CD14-positive monocyte (primary cell): ENCODE measurements at places on chromosomes 3 and 15.

GRCh38 chr3:191340966-191341365, 10.6 kb upstream of the UTS2B start:
- DNase-seq: no peak
- H3K4me1 ChIP-seq: no peaks in the 10 kb centered on the region
- no peak overlapping the region for H3K27ac ChIP-seq

- no peaks in the 10 kb centered on the region for H3K4me1 ChIP-seq
- H3K27ac ChIP-seq: no peak overlapping the region
- H3K36me3 ChIP-seq: peaks cover 10% of the 10 kb centered on the region
- H3K27me3 ChIP-seq: no peaks in the 10 kb centered on the region
- no peak for DNase-seq
These were observed 47.5 kb downstream of the NMD3 start for GRCh38 chr3:161268601-161269000.

GRCh38 chr15:88181613-88182012, 74.9 kb downstream of the NTRK3 start:
- no peak overlapping the region for H3K4me3 ChIP-seq
- no peaks in the 10 kb centered on the region for H3K27me3 ChIP-seq

- peak overlapping the region; percentile 83 for H3K4me3 ChIP-seq
- H3K4me1 ChIP-seq: peaks cover 99% of the 10 kb centered on the region
- no peaks in the 10 kb centered on the region for H3K27me3 ChIP-seq
- no peaks in the 10 kb centered on the region for H3K36me3 ChIP-seq
- DNase-seq: peak; percentile 94
These were observed 13.1 kb upstream of the USP3 start for GRCh38 chr15:63491116-63491827.

DNA sequence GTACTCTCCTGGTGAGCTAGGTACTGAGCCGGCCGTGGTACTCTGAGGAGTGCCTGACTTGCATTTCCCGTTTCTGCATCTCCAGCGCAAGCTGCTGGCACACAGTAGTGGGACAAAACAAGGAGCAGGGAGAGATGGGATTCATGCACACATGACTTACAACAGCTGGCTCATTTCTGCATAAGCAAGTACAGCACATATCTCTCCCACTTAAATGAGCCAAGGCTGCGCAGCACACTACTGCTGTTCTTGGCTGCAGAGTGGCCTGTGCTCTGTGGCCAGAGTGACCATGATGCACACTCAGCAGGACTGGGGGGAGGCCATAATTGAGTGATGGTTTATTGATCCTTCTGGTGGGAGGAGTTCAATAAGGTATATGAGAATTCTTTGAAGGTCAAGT, 59.2 kb upstream of the ABHD17C start:
- no peaks in the 10 kb centered on the region for H3K4me1 ChIP-seq
- DNase-seq: no peak
- H3K27me3 ChIP-seq: no peaks in the 10 kb centered on the region
- no peaks in the 10 kb centered on the region for H3K36me3 ChIP-seq

- no peak overlapping the region for H3K4me3 ChIP-seq
- H3K4me1 ChIP-seq: no peaks in the 10 kb centered on the region
- no peak overlapping the region for H3K27ac ChIP-seq
- peaks cover 2% of the 10 kb centered on the region for H3K27me3 ChIP-seq
- no peak for DNase-seq
- H3K36me3 ChIP-seq: no peaks in the 10 kb centered on the region
These were observed 241.1 kb upstream of the ICE2 start for GRCh38 chr15:60720086-60720485.

DNA sequence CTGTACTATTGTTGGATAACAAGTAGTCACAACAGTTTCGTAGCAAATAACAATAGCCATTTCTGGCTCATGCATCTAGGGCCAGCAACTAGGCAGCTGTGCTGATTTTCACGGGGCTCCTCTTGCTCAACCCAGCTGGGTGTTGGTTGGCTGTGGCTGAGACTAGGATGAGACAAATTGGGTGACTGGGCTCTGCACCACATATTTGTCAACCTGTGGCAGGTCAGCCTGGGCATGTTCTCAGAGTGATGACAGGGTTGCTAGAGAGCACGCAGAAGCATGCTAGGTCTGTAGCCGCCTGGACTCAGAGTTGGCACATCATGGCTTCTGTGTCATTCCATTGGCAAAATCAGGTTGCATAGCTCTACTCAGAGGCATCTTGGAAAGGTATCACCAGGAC, 175.9 kb downstream of the OTOL1 start:
- H3K4me3 ChIP-seq: no peak overlapping the region
- H3K4me1 ChIP-seq: no peaks in the 10 kb centered on the region
- H3K27me3 ChIP-seq: no peaks in the 10 kb centered on the region
- DNase-seq: no peak
- H3K27ac ChIP-seq: no peak overlapping the region

GRCh38 chr3:195182470-195182795, 88.5 kb downstream of the XXYLT1 start:
- H3K27ac ChIP-seq: no peak overlapping the region
- no peaks in the 10 kb centered on the region for H3K27me3 ChIP-seq
- peaks cover 35% of the 10 kb centered on the region for H3K4me1 ChIP-seq
- no peaks in the 10 kb centered on the region for H3K36me3 ChIP-seq

GRCh38 chr3:122132949-122133540, 50.4 kb upstream of the CASR start:
- H3K27me3 ChIP-seq: no peaks in the 10 kb centered on the region
- no peaks in the 10 kb centered on the region for H3K4me1 ChIP-seq
- no peak overlapping the region for H3K27ac ChIP-seq
- no peaks in the 10 kb centered on the region for H3K36me3 ChIP-seq
- DNase-seq: no peak
- no peak overlapping the region for H3K4me3 ChIP-seq

- H3K27me3 ChIP-seq: no peaks in the 10 kb centered on the region
- no peaks in the 10 kb centered on the region for H3K4me1 ChIP-seq
- no peak for DNase-seq
- H3K36me3 ChIP-seq: no peaks in the 10 kb centered on the region
These were observed 235.0 kb upstream of the KBTBD8 start for GRCh38 chr3:66762916-66763693.

DNA sequence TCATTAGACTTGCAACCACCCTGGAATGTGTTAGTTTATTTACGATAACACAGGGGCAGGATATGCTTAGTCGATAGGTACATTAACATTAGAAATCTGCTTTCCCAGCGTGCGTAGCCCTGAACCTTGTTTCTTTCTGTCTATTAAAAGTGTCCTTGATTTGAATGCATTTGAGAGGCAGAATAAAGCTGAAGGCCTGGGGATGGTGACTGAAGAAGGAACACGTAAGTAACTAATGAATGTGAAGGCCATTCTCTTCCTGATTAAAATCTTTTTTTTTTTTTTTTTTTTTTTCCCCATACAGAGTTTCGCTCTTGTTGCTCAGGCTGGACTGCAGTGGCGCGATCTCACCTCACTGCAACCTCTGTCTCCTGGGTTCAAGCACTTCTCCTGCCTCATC, 142.8 kb upstream of the CHRM5 start:
- H3K27me3 ChIP-seq: no peaks in the 10 kb centered on the region
- no peak overlapping the region for H3K4me3 ChIP-seq
- no peak overlapping the region for H3K27ac ChIP-seq
- H3K4me1 ChIP-seq: no peaks in the 10 kb centered on the region

GRCh38 chr15:69760890-69761568, 308.4 kb downstream of the RPLP1 start:
- H3K4me3 ChIP-seq: peak overlapping the region; percentile 22
- H3K27me3 ChIP-seq: no peaks in the 10 kb centered on the region
- no peaks in the 10 kb centered on the region for H3K36me3 ChIP-seq

- H3K4me3 ChIP-seq: no peak overlapping the region
- DNase-seq: no peak
- peaks cover 31% of the 10 kb centered on the region for H3K36me3 ChIP-seq
- H3K27ac ChIP-seq: no peak overlapping the region
These were observed 34.5 kb downstream of the ICE2 start for GRCh38 chr15:60444289-60444912.
